Stimulated activated CD8-positive, alpha-beta memory T cell treated with anti-CD3 and anti-CD28 coated beads, Interleukin-15, amount 100 ng/mL, for 24 hours (primary cell): ENCODE measurements at places on chromosomes 2 and 18.
A peak's percentile ranks its signal among the peaks of the same experiment; 100 is the strongest.

DNA sequence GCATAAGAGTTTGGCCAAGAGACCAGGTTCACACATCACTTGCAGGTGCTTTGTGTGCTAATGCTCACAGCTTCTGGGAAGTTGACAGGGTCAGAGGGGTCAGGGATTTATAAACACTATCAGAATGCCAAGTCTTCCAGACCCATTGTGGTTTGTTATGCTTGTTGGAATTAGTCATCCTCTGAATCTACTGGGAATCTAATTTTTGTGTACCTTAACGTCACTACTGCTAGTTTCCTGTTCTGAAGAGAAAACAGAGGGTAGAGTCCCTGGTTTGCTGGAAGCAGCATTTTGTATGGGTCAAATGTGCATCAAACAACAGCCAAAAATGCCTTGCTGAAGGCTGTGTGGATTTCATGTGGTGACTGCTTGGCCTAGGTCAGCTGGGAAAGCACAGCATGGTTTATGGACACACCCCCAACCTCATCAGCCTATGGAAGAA is 33.3 kb downstream of the ANTXR1 start:
- DNase-seq, result no peak

DNA sequence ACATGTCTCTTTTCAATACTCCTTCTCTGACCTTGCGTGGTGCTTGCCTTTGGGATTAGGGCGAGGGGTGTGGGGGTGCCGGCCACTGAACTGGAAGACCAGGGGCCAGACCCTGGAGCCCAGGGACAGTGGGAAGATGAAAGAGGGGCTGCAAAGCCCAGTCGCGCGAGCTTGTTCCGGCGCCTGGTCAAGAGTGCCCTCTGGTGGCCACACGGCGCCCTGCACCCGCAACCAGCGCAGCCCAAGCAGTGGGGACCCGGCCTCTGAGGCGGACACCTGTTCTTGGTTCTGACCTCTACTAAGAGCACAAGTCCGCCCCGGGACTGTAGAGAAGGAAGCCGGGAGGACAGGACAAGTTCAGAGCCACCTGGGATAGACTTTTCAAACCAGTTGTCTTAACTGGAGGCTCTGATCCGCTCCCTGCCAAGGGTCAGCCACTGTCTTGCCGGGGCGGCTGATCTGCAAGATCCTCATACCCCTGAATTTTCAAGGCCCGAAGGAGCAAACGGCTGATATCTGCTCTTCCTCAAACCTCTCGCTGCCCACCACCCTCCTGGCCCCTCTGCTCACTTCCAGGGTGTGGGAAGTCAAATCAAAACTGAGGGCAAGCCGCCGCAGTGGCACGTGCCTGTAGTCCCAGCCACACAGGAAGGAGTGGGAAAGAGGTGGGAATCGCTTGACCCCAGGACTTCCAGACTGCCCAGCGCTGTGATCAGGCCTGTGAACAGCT is 14.9 kb upstream of the MSH6 start:
- DNase-seq, result peak; percentile 76

GRCh38 chr2:234913208-234913626 is 38.6 kb upstream of the SH3BP4 start:
- no peak for DNase-seq

- DNase-seq, result no peak
Observed at GRCh38 chr2:25744055-25744454, 70.7 kb upstream of the DTNB start.

- no peak for DNase-seq
Observed at GRCh38 chr2:157620956-157621355, 7.7 kb downstream of the ACVR1C start.

GRCh38 chr2:232432598-232433184 is 23.3 kb upstream of the ALPI start:
- no peak for DNase-seq

DNA sequence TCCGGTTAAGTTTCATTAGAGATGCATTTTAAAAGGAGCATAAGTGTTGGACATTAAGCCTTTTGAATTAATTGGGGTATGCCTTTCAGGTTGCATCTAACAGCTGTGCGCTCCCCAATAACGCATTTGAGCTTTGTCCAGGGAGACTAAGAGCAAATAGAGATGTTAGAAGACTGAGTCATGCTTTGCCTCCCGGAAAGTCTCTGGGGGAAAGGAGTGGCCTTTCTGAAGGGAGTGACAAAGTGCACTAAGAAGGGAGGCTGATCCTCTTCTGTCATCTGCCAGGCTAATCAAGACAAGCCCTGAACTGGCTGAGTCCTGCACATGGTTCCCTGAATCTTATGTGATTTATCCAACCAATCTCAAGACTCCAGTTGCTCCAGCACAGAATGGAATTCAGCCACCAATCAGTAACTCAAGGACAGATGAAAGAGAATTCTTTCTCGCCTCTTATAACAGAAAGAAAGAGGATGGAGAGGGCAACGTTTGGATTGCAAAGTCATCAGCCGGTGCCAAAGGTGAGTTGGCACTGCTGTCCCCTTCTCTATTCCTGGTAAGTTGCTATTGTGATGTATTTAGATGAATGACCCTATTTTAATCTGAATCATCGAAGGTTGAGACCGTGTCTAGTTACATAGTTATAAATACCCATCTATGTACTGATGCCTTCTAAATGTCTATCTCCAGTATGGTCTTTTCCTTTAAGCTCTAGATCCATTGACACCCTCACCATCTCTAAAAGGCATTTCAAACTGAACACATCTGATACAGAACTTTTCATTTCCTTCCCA is 12.1 kb downstream of the TTL start:
- no peak for DNase-seq

DNA sequence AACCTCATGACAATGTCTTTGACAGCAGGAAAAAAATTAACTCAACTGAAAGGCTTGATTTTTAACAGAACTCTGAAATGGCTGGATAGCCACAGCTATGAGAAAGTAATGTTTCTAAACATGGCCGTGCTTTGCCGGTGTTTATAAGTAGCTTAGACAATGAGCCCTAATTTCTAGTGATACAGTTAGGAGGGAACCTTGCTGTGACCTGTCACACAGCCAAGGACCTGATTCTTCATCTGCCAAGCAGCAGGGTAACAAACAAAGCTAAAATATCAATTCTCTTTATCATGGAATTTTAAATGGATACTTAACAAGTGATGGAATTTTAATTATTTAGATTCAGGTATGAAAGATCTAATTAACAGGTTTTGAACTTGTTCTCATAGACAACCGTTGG is 24.3 kb upstream of the DYNC2LI1 start:
- DNase-seq, result no peak

GRCh38 chr2:211835695-211836094 is 702.9 kb downstream of the ERBB4 start:
- no peak for DNase-seq

GRCh38 chr2:43159797-43160196 is 66.6 kb downstream of the ZFP36L2 start:
- no peak for DNase-seq
